ENCODE measurements at places on chromosomes 7 and 10. TPM values are rescaled to one million over a fixed set of nuclear protein-coding genes. Genes with fewer than 3 reads are reported as not detected.

Gene SORCS1
- not detected for total RNA-seq

Gene ABCB4
- 0.23 TPM for total RNA-seq

- no peak overlapping the region for H3K4me3 ChIP-seq
- H3K36me3 ChIP-seq, result no peaks in the 10 kb centered on the region
- DNase-seq, result no peak
- H3K4me1 ChIP-seq, result no peaks in the 10 kb centered on the region
- H3K27me3 ChIP-seq, result peaks cover 49% of the 10 kb centered on the region
Measured at GRCh38 chr7:25628446-25628845, 400.2 kb upstream of the NPVF start.

GRCh38 chr10:122422266-122422989 lies 32.0 kb upstream of the ARMS2 start:
- DNase-seq, result no peak
- H3K4me3 ChIP-seq, result peak overlapping the region; percentile 33
- H3K4me1 ChIP-seq, result peaks cover 27% of the 10 kb centered on the region

DNA sequence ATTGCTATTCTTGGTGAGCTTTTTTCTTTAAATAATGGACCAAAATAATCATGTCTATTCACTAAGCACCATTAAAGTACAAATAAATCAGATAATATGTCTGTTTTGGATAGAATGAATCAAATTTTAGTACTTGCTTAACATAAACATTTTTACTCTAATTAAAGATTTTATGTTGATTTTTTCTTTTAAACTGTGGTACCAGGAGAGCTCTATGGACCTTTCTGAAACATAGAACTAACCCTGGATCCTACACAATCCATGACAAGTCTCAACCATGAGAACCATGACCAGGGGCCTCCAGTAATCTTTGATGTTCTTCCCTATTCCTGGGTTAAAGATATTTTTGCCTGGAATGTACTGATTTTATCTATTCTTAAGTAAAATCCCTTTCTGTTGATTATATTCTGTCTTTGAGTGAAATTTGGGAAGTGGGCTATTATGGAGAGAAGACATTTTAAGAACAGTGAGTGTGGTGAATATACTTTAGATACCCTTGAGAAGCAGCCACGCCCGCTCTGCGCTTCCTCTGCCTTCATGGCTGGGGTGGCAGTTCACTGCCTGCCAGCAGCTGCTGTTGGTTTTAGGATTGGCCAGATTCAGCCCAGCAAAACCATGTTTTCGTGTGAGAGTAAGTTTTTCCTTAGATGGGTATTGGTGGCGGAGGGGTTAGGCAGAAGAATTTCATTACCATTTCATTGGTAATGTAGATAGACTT lies 42.2 kb upstream of the BHLHA15 start:
- H3K27ac ChIP-seq, result no peak overlapping the region
- no peak for DNase-seq
- no peak overlapping the region for H3K4me3 ChIP-seq
- peaks cover 8% of the 10 kb centered on the region for H3K4me1 ChIP-seq

GRCh38 chr7:77649716-77650349 lies 46.4 kb upstream of the RSBN1L start:
- no peak overlapping the region for H3K4me3 ChIP-seq
- H3K4me1 ChIP-seq, result no peaks in the 10 kb centered on the region
- DNase-seq, result no peak
- H3K27ac ChIP-seq, result no peak overlapping the region
- H3K27me3 ChIP-seq, result no peaks in the 10 kb centered on the region
- no peaks in the 10 kb centered on the region for H3K36me3 ChIP-seq

DNA sequence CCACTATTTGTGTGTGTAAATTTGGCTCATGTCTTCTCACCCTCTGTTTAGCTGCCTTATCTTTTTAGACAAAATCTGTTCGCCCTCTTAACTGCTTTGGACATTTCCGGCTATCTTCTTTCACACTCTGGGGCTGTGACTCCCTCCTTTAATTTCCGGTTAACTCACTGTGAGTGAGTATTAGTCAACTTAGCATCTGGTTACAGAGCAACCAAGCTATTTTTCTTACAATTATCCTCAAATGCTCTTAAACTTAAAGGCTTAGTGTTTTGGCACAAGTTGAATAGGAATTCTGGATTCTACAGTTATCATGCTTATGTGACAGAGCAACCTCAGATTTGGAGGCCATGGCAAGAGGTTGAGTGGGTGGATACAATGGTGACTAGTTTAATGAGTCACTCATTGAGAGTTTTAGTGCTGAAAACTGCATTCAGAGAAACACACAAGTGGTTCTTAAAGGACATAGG lies 177.6 kb upstream of the SEMA3A start:
- no peak for DNase-seq
- no peaks in the 10 kb centered on the region for H3K27me3 ChIP-seq
- H3K4me3 ChIP-seq, result no peak overlapping the region
- no peaks in the 10 kb centered on the region for H3K4me1 ChIP-seq

DNA sequence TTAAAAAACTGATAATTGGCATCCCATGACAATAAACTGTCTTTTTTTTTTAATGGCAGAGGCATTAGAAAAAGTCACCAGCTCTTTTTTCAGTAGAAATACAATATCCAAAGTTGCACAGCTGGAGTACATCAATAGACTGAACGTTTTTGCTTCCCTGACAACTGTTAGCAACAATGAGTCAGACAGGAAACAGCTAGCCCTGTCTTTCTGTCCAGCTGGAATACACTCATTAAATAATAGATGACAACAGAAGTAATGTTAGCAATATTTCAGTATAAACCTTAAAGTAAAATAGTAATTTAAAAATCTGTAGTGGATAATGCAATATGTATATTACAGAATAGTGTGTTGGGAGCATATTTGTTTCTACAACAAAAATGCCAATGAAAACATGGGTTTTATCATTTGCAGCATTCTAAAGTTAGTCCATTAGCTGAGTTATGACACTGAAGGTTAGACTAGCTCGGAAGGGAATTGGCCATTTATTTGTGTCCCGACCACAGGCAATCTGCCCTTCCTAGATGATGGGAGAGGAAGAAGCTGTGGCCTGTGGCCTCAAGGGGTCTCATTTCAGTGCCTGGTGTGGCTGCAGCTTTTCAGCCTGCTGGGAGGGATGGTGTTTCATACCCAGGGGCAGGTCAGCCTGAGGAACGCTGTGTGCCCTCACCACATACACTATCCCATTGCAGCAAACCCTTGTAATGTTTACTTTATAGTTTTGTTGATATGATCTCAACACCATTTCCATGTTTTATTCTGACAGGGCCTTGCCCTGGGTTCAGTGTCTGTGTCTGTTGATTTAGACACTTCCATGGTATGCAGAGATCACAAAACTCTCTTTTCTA lies 173.3 kb downstream of the SLC16A9 start:
- H3K4me3 ChIP-seq, result no peak overlapping the region
- no peaks in the 10 kb centered on the region for H3K4me1 ChIP-seq
- no peak overlapping the region for H3K27ac ChIP-seq
- DNase-seq, result no peak
- no peaks in the 10 kb centered on the region for H3K27me3 ChIP-seq
- H3K36me3 ChIP-seq, result no peaks in the 10 kb centered on the region

DNA sequence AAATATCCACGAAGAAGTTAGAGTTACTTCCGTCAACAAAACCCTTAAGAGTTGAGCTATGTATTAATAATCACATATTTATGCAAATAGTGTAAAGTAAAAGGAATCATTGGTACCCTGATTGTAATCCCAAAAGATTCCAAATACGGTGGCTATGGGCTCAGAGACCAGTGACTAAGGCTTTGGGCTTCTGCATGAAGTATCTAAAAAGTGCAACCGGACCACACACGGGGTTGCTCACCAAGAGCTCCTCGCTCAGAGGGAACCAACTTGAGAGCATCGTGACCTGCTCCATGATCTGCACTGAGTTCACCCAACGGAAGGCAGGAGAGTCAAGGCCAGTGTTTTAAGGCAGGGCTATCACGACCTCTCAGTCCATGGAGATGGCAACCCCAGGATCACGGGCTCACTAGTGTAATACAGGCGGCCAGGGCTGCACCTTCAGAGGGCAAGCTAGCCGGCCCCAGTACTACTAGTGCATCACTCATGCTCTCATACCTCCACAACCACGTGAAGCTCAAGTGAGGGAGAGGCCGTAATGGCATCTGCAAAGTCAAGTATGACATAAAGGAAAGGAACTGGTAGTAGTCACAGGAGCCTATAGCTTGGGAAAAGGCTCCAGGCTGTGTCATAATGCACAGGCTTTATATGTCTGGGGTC lies 77.1 kb upstream of the CAMK2B start:
- H3K4me3 ChIP-seq, result no peak overlapping the region
- no peaks in the 10 kb centered on the region for H3K27me3 ChIP-seq
- H3K4me1 ChIP-seq, result peaks cover 14% of the 10 kb centered on the region
- H3K36me3 ChIP-seq, result peaks cover 12% of the 10 kb centered on the region

DNA sequence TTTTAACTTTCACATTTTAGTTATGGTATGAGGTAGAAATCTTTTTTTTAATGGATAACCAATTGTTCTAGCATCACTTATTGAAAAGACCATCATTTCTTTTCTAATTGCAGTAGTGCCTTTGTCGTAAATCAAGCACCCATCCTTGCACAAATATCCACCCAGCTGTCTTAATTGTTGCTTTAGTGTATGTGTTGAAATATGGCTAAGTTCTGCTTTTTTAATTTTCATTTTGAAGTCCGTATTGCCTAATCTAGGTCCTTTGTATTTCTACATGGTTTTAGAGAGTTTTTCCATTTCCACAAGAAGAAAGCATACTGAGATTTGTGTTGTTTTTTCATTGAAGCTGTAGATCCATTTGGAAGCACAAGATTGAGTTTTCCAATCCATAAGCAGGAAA lies 259.6 kb upstream of the SEMA3E start:
- H3K27ac ChIP-seq, result no peak overlapping the region
- H3K4me1 ChIP-seq, result no peaks in the 10 kb centered on the region
- DNase-seq, result no peak
- no peaks in the 10 kb centered on the region for H3K36me3 ChIP-seq
- H3K27me3 ChIP-seq, result no peaks in the 10 kb centered on the region

GRCh38 chr7:45980181-45980905 lies 59.3 kb upstream of the IGFBP3 start:
- no peaks in the 10 kb centered on the region for H3K4me1 ChIP-seq
- H3K36me3 ChIP-seq, result peaks cover 5% of the 10 kb centered on the region
- H3K27ac ChIP-seq, result no peak overlapping the region
- H3K27me3 ChIP-seq, result no peaks in the 10 kb centered on the region
- H3K4me3 ChIP-seq, result no peak overlapping the region

DNA sequence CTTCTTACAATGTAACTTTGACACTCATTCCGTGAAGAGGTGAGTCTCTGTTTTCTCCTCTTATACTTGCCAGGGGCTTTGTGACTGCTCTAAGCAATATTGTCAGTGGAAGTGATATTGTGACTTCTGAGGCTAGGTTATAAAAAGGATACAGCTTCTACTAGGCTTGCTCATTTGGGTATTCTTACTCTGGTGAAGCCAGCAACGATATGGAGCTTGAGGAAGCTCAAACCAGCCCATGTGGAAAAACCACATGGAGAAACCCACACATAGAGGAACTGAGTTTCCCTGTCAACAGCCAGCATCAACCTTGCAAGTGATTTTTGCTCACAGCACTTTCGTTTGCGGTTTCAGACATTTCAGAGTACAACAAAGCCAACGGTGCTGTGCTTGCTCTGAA lies 149.6 kb upstream of the SEMA3E start:
- no peak overlapping the region for H3K27ac ChIP-seq
- H3K36me3 ChIP-seq, result no peaks in the 10 kb centered on the region
- DNase-seq, result no peak
- no peak overlapping the region for H3K4me3 ChIP-seq
- H3K27me3 ChIP-seq, result no peaks in the 10 kb centered on the region

Data from T-helper 17 cell (primary cell).